ENCODE measurements at places on chromosomes 1 and 21.

GRCh38 chr1:243364330-243364729 lies 108.5 kb downstream of the SDCCAG8 start:
- no peak for DNase-seq

- DNase-seq, result no peak
Observed at GRCh38 chr1:204756811-204757210, 71.3 kb upstream of the LRRN2 start.

DNA sequence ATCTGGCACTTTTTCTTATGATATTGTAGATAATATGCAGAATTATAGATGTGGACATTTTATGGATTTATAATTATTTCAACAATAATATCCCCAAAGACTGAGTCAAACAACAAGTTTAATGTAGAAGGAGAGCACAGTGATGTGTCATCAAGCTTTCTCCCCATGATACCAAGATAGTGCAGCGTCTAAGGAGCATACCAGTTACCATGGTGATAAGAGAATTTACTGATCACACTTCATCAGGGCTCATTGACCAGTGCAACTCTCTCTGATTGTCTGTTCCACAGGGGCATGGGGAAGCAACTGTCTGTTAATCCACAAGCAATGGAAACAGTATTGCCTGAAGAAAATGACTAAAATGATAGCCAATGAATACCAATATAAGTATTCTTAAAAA lies 209.6 kb upstream of the DPYD start:
- no peak for DNase-seq

- no peak for DNase-seq
Observed at GRCh38 chr1:200535605-200536004, 84.9 kb downstream of the KIF14 start.

GRCh38 chr1:17162941-17163340 lies 42.0 kb upstream of the PADI1 start:
- DNase-seq, result no peak

GRCh38 chr1:246658567-246658966 lies 65.6 kb upstream of the SCCPDH start:
- no peak for DNase-seq

- no peak for DNase-seq
Observed at GRCh38 chr21:30942192-30942591, 60.8 kb upstream of the KRTAP11-1 start.

DNA sequence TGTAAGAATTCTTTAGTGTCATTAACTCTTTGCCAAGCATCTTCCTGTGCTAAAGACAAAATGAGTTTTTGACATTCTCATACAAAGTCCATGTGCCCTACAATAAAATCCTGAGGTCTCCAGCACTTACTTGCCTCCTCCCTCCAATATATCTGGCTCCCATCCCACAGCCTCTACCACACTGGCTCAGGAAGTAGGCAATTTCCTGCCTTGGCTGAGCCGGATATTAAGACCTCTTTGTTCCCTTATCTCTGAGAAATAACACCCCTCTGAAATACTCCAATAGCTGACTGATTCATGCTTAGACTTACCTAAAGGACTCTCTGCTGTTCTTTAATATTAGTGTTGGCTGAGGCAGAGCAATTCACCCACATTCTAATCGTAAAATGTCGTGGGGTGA lies 37.6 kb upstream of the GORAB start:
- DNase-seq, result no peak

DNA sequence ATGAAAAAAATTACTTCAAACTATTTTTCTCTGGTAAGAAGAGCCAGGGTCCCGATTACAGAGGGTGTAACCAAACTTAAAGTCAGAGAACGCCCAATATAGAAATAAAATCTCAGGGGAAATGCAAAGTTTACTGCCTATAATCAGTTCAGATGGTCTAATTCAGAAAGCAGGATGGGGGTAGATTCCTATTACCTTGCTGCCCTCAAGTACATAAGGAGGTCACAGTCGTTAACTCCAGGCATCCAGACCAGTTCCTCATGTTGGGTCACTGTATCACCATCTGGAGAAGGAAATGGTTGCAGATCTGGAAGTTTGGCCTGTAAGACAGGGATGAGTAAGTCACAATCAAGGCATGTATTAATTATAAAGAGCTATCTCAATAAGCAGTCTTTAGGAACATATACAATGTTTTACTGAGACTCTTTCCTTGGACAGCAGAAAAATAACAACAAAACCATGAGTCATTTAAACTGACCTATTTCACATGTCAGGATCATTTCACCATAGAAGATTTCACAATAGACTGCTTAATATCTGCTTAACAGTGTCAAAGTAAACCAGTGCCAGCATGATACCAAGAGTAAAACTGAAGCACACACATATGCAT lies 179.4 kb downstream of the SLC45A1 start:
- no peak for DNase-seq

- DNase-seq, result no peak
Observed at GRCh38 chr1:32094746-32095521, 12.9 kb upstream of the KPNA6 start.

Measured in left ventricle myocardium superior (tissue), 1 donor.